Glomerular endothelial cell (primary cell): ENCODE measurements at places on chromosomes 12 and 14. TPM values are rescaled to one million over a fixed set of nuclear protein-coding genes. Genes with fewer than 3 reads are reported as not detected.

The IL22 gene
- not detected in 2 replicates for total RNA-seq

The EPYC gene
- total RNA-seq, result not detected in 2 replicates

The TAS2R13 gene
- total RNA-seq, result 2.7 TPM in 1 of 2 replicates, not detected in the other

DNA sequence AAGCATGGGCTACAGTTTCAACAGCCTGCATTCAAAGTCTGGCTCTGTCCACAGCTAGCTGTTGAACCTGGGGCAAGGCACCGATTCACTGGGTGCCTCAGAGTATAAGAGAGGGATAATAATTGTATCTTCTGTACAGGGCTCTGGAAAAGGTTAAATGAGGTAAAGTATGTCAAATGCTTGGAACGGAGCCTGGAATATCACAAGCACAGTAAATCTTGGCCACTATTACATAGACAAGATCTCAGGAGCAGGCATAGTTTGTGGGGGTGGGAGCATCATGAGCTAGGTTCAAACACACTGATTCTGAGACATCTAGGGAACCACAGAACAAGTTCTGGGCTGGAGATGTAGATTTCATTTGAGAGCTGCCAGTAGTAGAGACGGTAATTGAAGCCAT lies 203.7 kb upstream of the NUDT4 start:
- no peak for DNase-seq

- no peak for DNase-seq
Observed at GRCh38 chr14:102734436-102734835, 42.8 kb upstream of the TRAF3 start.

- DNase-seq, result no peak
Observed at GRCh38 chr12:28017873-28018255, 45.3 kb upstream of the PTHLH start.
